SIG-M5 (cell line): ENCODE measurements at places on chromosomes 7 and 10.

DNA sequence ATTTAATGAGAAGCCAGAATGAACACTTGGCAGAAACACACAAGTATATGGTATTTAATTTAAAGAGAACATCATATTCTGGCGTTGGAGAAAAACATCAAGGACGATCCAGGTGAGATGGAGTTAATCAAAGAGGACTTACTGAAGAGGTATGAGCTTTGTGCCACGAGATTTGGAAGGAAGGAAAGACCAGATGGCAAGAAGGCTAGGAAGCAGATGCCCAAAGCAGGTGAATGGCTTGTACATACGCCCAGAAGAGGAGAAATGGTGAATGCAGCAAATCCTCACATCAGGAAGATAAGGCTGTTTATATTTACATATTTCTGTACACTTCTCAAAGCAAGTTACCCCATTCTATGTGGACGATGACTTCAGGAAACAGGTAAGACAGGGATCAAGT lies 163.9 kb upstream of the PLXNA4 start:
- no peak for DNase-seq

DNA sequence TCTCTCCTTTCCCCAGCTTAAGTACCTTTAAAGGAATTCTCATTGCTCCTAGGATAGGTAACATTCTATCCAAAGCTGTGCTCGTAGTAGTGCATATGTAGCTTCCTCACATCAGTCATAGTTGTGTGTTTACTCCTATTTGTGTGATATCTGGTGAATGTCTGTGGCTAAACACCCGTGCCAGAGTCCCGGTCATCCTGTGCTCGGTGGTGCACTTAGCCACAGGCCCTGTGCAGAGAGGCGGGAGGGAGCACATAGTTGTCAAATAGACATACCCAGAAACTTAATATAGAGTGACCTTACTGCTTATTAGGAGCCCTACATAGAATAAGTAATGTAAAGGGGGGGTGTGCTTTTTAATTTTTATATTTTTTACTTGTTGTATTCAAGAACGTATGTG lies 76.6 kb downstream of the RBM33 start:
- DNase-seq = no peak

DNA sequence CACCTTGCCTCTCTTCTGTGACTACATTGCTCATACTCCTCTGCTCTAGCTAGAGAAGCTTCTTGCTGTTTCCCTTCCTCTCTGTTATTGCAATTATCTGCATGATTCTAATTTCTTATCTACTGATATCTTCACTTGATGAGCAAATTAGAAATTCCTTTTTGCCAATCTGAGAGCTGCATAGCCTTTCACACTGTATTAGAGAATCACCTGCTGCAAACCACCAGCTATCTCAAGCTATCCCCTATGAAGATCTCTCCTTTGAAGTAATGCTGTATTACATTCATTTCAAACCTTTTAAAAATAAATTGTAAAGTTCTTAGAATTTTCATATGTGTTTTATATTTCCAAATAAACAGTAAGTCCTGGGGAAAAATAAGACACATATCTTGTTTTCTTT lies 89.0 kb upstream of the ZNF804B start:
- DNase-seq = no peak

DNA sequence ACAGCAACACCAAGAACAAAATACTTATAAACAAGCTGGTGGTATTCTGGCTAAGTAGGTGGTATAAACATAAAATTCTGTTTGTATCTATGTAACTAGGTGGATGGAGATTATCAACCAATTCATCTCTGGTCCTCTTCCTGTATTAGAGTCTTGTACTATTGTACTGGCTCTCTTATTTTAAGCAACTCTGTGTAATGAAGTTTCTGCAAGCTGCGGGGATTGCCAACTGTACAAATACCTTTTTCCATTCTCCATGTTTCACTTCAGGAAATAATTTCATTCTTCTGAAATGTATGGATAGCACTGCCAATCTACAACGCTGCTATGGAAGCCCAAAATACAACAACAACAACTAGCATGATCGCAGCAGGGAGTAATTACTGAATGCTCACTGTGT lies 44.8 kb downstream of the JAZF1 start:
- DNase-seq = no peak

GRCh38 chr10:8051109-8051821 lies 3.2 kb upstream of the GATA3 start:
- DNase-seq = no peak

DNA sequence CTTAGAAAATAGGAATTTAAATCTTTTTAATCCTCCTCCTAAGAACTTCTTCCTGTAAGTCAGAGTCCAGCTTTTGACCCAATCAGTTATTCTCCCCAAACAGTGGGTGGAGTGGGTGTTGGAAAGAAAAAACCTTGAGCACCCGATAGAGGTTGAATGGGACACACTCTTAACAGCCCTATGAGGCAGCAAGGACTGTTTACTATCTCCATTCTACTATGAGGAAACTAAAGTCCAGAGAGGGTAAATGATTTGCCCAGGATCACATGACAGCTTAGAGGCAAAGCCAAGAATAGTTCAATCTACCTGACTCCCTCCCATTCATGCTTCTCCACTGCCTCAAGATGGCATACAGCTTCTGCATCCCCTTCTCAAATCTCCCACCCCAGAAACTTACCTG lies 57.6 kb upstream of the SLC35B4 start:
- DNase-seq = no peak

DNA sequence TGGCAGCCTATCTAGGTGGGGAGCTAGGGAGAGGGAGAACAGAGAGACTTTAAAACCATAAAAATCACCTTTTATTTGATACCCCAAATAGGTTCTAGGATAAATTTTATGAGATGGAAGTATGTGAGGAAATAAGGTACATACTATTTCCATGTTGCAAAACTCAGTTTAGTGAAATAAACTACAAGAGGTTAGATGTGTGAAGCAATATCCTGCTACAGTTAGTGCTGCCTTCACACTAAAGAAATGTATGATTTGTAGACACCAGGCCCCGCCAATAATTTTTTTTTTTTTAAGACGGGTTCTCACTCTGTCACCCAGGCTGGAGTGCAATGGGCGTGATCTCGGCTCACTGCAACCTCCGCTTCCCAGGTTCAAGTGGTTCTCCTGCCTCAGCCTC lies 34.4 kb upstream of the RSBN1L start:
- DNase-seq = no peak

GRCh38 chr7:88789480-88790064 lies 6.0 kb downstream of the TEX47 start:
- DNase-seq = no peak

DNA sequence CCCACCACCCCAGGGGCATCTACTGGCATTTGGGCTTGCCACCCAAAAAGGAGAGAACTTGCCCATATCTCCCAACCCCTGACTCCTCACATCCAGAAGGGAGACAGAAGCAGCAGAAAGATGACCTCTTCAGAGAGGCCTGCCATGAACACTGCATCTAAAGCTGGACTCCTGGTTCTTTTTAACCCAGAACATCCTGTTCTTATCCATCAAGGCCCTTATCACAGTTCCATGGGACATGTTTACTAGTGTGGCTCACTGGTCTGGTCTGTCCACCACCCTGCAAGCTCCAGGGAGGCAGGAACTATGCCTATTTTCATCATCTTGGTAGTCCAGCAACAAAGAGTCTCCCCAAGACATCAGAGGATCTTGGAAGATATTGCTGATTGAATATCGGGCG lies 114.9 kb upstream of the PDLIM1 start:
- no peak for DNase-seq

DNA sequence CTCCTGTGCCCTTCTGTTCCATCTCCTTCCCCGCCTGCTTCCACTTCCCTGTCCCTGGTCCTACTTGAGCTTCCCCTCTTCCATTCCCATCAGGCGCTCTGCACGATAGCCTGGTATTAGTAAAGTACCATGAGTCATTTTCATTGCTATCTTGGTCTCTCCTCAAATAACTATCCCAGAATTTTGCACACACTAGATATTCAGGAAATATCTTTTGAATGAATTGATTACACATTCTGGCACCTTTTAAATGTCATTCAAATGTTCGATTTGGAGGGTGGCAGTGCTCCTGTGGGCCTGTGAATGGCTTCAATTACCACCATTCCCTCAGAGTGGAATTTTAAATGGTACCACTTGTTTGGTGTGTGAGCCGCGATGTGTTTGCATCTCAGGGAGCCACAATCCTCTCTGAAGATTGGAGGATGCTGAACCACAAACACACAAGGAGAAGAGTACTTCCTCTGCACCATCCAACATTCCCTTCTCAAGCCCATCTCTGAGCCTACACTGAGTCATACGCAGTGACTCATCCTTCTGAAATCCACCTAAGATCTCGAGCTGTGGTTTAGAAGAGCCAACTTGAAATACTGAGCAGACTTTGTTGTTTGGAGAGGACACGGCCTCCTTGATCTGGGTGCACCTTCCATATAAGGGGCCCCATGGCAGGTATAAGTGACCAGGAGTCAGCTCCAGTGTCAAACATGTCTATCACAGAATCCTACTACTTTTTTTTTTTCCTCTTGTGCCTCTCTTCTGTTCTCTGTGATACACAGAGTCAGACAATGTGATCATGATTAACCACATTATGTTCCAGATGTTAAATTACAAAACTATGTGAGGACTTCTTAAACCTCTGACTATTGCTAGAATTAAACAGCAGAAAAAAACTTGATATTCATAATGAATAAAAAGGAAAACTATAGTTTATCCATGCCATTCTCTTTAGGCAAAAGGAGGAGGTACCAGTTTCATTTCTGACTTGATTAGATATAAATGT lies 81.9 kb downstream of the BMPER start:
- no peak for DNase-seq

- no peak for DNase-seq
Measured at GRCh38 chr10:49526619-49527018, 12.3 kb downstream of the ERCC6 start.

GRCh38 chr10:329361-330099 lies 194.3 kb downstream of the ZMYND11 start:
- no peak for DNase-seq

- no peak for DNase-seq
Measured at GRCh38 chr10:130369645-130370381, 233.6 kb downstream of the GLRX3 start.

DNA sequence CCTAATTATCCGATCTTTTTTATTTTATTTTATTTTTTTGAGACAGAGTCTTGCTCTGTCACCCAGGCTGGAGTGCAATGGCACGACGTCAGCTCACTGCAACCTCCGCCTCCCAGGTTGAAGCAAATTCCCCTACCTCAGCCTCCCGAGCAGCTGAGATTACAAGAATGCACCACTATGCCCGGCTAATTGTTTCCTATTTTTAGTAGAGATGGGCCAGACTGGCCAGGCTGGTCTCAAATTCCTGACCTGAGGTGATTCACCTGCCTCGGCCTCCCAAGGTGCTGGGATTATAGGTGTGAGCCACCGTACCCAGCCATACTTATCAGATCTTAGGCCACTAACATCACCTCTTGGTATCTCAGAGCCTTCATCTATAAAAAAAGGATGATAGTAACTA lies 4.9 kb downstream of the SLC25A13 start:
- DNase-seq = no peak

DNA sequence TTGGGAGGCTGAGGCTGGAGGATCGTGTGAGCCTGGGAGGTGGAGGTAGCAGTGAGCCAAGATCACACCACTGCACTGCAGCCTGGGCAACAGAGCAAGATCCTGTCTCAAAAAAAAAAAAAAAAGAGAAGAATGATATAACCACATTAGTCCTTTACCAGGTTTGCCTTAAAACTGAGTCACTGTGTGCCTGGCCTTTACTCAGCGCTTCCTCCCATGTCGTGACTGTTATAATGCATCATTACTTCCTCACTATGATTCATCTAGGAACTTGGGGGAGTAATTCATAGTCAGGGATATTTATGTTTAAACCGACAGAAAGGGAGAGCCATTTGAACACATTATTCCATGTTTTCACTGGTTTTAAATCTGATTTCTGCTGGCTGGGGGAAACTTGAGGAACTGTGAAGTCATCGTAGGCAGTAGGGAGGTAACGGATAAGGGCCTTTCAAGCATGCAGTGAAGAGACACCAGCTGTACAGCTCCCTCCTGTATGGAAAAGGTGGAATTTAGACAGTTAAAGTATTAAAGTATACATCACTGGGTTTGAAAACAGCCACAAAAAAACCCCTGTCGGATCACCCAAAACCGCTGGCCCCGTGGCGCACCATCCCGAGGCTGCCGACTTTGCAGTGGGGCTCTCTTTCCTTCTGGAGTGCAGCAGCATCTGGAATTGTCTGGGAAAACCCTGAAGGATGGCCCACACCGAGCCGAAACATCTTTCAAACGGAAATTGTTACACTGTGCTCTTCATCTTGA lies 119.8 kb downstream of the NKX6-2 start:
- DNase-seq = no peak

DNA sequence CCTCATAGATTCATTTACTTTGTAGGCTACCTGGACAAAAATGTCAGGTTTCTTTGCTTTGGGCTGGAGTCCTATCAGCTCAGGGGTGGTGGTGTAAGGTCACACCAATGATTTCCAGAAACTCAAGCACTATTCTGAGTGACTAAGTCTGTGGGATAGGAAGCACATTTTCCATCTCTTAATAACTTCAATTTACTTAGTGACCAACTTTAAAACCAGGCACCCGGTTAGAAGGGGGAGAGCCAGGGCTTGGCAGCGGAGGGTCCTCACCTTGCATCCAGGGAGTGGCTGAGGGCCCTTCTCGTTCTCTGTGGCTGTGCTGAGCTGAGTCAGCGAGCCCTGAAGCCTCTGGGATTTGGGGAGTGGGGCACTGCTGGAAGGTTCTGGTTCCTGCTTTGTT lies 6.7 kb downstream of the CHST3 start:
- DNase-seq = no peak

DNA sequence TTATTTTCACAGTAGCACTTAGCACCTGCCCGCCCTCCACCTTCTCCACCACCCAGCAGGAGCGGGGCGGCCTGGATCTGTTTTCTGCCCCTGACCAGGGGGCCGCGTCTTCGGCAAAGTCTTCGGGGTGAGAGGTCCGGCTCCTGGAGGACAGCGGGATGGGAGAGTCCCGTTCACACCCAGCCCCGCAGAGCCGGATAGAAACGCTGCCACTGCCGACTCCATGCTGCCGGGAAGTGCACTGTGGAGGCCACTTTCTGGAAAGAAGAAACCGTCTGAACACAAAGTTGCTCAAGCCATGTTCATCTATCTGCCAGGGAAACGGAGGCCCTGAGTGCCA lies 14.5 kb upstream of the ZNF273 start:
- no peak for DNase-seq

DNA sequence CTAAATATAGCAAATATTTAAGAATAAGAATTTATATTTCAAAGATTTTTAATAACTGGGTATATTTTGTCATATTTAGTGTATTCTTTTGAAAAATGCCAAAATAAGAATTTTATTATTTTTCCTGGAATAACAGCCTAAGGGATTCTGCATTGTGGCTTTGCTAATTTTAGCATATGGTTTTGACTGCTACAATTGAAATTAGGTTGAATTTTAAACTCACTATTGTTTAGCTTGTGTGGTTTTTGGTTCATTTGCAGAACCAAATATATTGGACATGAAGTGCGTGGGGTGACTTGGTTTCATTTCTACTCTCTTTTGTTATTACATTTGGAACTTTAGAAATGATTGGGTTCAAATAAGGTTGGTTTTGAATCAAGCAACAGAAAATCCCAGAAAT lies 35.5 kb downstream of the ZNF273 start:
- no peak for DNase-seq

- DNase-seq = no peak
Measured at GRCh38 chr10:75492173-75492925, 60.9 kb downstream of the LRMDA start.
